ENCODE measurements at places on chromosomes 7 and 10.

- no peak for DNase-seq
These were observed 283.8 kb downstream of the GATA3 start for GRCh38 chr10:8338177-8338766.

- DNase-seq = no peak
These were observed 3.1 kb upstream of the NKX2-3 start for GRCh38 chr10:99529591-99530107.

GRCh38 chr10:100983868-100984671, 3.2 kb downstream of the MRPL43 start:
- DNase-seq = no peak

DNA sequence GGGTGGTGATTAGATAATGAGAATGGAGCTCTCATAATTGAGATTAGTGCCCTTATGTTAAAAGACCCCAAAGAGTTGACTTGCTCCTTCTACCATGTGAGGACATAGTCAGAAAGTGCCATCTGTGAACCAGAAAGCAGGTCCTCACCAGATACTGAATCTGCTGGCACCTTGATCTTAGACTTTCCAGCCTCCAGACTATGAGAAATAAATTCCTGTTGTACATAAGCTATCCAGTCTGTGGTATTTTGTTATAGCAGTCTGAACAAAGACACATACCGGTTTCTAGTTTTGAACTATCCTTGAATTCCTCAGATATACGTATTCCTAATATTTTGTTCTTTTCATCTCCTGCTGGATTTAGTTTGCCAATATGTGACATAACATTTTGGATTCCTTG, 228.1 kb downstream of the FZD1 start:
- no peak for DNase-seq

DNA sequence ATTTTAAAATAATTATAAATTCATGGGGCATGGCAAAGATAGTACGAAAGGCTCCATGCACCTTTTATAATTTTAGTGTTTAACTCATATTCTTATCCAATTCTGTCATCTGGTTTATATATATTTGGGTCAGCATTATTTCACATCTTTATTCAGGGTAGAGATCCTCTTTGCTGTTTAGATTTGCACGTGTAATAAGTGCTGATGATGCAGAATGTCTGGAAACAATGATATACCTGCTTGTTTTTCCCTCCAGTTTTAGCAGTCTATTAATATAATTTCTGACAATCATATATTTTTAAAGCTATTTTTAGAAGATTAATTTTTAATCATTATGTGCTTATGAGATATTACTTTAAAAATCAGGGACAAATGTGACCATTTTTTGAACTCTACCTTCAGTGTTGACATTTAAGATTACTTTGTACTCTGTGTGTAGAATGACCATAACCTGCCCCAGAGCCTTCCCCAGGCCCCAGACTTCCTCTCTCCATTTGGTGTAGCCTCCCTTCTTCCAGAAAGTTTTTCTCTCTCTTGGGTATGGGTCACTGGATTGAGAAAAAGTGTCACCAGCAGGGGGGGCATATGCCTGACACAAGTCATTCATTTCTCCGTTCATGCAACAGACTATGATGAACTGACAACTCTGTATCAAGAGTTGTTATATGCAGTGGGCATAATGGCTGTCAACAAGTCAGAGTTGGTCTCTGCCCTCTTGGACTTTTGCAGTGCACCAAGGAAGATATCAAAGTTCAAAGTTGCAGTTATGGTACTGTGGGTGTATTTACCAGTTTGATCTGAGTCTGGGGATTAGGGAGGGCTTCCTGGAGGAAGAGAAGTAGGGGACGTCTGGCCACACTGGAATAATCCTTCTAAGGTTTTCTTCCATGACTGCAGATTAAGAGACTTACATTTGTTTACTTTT, 192.6 kb upstream of the CCDC6 start:
- no peak for DNase-seq

- peak; percentile 31 for DNase-seq
These were observed 1.5 kb upstream of the LOXL4 start for GRCh38 chr10:98269435-98269912.

- no peak for DNase-seq
These were observed 208.7 kb downstream of the EMX2 start for GRCh38 chr10:117751259-117751658.

GRCh38 chr10:101080933-101081931, 19.4 kb downstream of the KAZALD1 start:
- no peak for DNase-seq

DNA sequence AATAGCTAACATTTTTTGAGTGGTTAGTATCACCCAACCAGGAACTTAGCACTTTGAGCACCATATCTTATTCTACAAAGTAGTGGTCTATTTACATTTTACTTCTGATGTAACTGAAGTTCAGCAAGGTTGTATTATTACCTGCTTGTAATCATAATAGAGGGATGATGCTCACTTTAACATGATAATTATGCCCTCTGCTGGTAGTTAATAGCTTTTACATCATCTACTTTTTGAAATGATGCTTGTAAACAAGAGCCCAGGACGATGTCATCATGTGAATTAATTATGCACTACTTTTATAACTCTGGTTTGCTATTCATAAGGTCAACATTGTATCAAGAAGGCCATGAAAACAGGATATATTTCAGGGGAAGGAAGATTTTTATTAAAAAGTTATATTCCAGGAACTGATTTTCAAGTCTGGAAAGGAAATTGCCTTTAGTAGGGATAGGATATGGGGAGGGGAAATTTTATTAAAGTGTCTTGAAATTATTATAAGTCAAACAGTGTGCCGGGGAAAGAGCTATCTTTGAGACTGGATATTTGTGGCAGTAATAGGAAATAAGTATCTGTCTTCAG, 80.3 kb upstream of the SCIN start:
- DNase-seq = peak; percentile 10

DNA sequence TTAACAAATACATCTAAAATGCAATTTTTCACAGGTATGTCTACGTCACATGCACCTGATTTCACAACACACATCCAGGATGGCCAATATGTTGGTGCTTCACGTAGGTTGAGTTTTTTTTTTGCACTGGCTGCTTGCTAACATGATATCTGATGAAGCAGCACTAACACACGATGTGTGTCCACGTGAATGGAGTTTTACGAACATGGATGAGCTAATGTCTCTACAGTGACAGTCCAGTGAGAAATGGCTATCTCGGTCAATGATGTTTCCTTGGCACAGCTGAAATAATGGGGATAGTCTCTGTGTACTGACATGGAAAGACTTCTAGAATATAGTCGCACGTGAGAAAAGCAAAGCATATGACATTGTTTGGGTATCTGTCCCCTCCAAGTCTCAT, 563.9 kb upstream of the ADARB2 start:
- DNase-seq = no peak

GRCh38 chr7:36348771-36349170, 40.9 kb upstream of the ANLN start:
- no peak for DNase-seq

- DNase-seq = no peak
These were observed 22.1 kb downstream of the POLL start for GRCh38 chr10:101565936-101566332.

DNA sequence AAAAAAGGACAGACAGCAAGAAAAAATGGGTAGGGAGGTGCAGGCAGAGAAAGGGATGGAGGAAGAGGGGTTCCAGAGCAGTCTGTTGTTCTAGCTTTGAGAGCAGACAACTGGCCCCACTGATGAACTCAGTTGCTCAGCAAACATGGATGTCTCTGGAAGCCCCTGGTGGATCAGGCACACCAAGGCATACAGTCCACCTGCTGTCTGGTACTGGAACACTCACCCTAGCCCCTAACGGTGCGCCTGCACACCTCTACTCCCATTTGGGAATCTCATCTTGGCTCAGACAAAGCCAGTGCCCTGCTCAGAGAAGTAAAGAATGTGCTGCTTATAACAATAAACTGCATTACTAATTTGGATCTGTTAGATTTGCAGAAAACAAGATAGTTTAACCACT, 7.7 kb downstream of the MACROH2A2 start:
- DNase-seq = no peak

DNA sequence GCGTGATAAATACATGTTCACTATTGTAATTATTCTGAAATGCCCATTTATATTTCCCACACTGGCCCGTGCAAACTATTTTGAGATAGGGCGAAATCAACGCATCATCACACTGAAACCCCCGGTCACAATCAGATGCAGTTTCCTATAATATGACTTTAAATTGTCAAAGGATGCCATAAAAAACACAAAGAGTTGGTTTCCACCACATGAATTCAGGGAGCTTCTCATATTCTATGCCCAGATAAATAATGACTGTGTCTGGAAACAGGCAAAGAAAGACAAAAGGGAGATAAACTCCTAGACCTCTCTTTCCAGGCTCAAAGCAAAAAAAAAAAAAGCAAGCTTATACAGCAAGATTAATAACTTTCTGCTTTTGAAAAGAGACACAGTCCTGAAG, 375.8 kb upstream of the AKR1E2 start:
- no peak for DNase-seq

DNA sequence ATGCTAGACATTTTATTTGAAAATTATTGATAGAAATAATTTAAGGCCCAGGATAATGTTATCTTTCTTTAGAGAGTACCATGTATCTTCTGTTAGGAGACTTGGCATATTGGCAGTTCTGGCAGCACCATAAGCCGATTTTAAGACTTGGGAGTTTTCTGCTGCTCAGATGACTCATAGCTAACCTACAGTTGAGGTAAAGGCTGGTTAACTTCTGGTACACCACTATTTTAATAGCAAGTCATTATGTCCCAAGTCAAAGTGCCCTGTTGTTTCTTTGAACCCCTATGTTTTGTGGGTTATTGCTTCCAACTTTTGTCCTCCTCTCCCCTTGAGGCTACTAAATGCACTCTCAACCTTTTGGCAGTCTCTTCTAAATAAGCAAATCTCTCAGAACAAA, 25.2 kb downstream of the ATRNL1 start:
- no peak for DNase-seq

- no peak for DNase-seq
These were observed 20.2 kb upstream of the HPS1 start for GRCh38 chr10:98466861-98467505.

- DNase-seq = no peak
These were observed 133.5 kb downstream of the MTPAP start for GRCh38 chr10:30215623-30216022.

- DNase-seq = no peak
These were observed 32.7 kb upstream of the TRIM8 start for GRCh38 chr10:102611514-102612087.

GRCh38 chr10:43809211-43809930, 160.7 kb upstream of the ZNF32 start:
- DNase-seq = no peak

DNA sequence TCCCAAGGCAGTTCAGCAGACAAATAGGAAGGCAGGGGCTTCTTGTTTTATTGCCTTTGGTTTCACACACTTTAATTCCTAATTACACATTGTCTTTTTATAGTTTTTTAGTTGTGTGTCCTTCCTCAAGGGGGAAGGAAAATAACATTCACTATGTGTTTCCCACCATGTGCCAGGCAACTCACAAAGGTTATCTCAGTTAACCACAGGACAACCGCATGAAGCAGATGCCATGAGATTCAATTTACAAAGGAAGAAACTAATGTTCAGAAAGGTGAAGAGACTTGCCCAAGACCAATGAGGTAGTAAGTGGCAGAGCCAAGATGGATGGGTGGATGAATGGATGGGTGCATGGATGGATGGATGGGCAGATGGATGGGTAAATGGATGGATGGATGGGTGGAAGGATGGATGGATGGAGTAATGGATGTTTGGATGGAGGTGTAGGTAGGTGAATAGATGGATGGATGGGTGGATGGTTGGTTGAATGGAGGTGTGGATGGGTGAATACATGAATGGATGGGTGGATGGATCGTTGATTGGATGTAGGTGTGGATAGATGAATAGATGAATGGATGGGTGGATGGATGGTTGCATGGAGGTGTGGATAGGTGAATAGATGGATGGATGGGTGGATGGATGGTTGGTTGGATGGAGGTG, 77.9 kb downstream of the ARHGAP22 start:
- no peak for DNase-seq

GRCh38 chr7:142881586-142882337, 3.8 kb downstream of the TRPV6 start:
- DNase-seq = no peak

DNA sequence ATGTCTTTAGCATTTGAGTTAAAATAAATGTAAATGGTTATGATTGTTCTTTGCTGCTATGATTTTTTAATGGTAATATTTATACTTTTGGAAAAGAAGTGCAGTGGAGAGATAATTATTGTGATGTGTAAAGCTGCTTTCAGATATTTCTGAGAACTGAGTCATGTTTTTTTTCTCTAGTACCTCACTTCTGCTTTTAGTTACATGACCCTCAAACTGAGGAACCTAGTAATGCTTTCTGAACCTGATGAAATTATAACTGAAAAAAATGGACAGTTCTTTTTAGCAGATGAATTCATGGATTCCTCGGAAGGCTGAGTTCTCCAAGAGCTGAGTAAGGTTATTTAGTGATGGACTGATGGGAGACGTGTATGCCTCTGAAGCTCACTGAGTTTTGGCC, 167.8 kb downstream of the CDCA7L start:
- DNase-seq = no peak

- DNase-seq = no peak
These were observed 3.6 kb downstream of the VOPP1 start for GRCh38 chr7:55568613-55569268.

GRCh38 chr10:88651101-88651551, 13.1 kb upstream of the LIPF start:
- no peak for DNase-seq

DNA sequence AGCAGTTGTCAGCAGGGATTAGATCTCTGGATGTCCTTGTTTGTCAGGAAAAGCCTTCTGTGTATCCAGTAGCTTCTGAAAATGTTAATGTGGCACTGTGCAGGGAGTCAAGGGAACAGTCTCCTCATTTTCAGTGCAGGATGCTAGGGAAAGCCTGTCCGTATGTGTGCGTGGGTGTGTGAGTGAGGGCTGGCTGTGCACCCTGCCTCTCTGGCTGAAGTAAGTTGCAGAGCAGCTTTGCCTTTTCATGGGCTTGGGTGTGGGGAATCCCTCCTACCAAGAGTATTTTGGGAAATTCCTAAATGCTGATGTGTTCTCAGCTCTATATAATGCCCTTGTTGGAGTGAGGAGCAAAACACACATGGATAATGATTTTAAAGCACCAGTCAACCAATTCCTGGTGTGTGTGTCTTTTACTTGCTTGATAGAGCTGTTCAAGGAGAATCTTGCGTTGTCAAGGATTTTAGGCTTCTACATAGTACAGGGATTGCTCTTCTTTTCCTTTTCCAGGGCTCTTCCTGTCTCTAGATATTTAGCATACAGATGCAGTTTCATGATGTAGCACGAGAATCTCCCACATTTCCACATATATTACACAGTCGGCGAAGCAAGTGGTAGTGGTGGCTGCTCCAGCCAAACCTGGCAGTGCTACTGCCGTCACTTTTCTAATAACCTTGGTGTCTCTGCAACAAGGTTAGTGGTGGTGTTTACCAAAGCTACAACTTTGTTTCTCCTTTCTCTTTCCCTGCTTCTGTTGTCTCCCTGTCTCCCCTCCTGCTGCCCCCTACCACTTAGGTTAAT, 92.8 kb downstream of the MCU start:
- DNase-seq = peak; percentile 78

DNA sequence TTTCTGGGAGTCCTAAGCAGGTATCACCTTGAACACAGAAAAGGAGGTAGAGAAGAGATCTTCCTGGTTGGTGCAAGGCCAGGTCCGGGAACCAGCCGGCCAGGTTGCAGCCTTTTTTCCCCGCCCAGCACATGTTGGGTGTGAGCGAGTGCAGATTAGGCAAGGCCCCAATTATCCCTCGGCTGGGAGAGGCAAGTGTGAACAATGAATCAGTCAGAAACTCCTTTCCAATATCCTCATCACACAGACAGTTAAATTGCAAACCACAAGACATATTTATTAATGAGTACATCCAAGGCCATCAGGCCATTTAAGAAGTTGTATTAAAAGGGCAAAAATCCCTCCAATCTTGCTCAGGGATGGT, 115.0 kb upstream of the AFAP1L2 start:
- DNase-seq = peak; percentile 51
